ENCODE measurements at places on chromosomes 5 and 9.
A peak's percentile ranks its signal among the peaks of the same experiment; 100 is the strongest.

GRCh38 chr5:117624201-117624600 lies 1049.6 kb upstream of the SEMA6A start:
- DNase-seq: no peak

- peak; percentile 6 for DNase-seq
These were observed 234.3 kb upstream of the ANKH start for GRCh38 chr5:15105799-15106393.

DNA sequence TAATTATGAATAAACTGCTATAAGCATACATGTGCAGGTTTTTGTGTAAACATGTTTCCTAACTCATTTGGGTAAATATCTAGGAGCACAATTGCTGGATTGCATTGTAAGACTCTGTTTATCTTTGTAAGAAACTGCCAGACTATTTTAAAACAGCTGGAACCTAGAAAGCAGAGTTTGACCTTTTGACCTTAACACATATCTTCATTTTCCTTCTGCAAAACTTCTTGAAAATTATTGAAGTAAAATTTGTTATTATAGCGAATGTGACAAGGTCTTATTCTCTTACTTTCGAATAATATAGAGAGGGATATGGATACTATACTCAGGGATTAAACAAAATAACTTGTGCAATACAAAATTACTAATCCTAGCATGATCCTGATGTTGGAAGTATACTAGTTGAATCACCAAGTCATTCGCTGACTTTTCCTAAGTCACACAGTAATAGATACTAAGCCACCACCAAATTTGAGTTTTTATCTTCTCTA lies 3.2 kb upstream of the ANXA1 start:
- DNase-seq: no peak

GRCh38 chr5:169450464-169450863 lies 133.1 kb upstream of the SPDL1 start:
- no peak for DNase-seq

GRCh38 chr5:151570058-151570457 lies 21.1 kb downstream of the FAT2 start:
- no peak for DNase-seq

GRCh38 chr9:76873056-76873792 lies 32.7 kb downstream of the PRUNE2 start:
- no peak for DNase-seq

- no peak for DNase-seq
These were observed 14.2 kb downstream of the SGTB start for GRCh38 chr5:65707663-65708062.

- DNase-seq: no peak
These were observed 159.4 kb upstream of the FST start for GRCh38 chr5:53321073-53321472.

GRCh38 chr9:84709056-84709455 lies 39.5 kb downstream of the NTRK2 start:
- DNase-seq: no peak

DNA sequence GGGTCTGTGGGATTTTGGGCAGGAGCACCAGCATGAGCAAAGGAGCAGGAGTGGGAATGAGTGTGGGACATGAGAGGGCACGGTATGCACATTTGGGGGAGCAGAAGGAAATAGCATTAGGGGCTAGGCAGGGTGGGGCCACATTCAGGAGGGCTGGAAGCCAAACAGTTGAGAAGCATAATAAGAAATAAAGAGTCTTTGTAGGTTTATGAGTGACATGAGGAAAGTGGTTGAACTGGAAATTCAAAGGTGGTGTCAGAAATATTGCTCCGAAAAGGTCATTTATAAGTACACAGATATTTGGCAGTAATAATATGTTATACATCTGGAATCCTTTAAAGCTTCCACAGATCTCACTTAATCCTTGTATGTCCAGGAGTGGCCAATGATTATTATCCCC lies 26.4 kb downstream of the ARHGEF28 start:
- no peak for DNase-seq

DNA sequence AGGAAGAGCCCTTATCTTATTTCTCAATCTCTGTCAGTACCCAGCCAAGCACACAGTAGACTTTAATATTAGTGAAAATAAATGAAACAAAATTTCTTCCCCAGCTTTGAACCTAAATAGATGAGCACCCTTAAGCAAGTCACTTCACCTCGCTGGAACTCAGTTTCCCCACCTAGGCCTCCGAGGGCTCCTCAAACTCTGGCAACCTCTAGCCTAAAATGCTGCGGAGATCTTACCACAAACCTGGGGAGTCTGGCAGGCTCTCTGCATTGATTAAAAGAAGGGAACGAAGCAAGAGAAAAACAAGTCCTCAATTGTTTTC lies 326 bp downstream of the RIGI start:
- no peak for DNase-seq

DNA sequence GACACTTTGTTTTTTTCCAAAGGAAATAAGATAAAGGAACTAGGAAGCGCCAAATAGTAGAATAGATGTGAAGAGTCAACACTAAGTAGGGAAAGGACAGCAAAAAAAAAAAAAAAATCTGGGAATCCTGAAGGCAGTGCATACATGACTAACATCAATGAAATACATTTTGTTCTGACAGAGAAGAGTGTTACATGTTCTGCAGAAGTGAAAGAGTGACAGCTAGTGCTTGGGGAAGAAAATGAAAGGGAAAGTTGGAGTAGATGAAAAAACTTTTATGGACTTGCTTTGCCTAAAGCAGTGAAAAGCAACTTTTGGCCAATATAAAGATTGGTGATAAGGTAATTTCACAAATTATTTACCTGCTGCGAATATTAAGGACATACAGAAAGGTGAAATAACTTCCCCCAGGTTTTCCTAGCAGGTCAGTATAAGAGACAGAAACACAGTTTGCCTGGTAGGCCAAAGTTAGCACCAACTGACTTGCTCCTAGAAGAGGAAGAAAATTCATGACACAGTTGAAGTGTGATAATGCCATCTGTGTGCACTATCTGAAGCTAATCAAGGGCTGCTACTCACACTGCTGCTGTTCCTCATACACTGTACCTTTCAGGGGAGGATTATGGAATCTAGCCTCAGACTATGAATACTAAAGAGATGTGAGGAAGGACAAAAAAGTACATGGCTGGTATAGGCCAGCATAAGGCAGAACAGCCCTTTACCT lies 38.6 kb downstream of the RANBP6 start:
- no peak for DNase-seq

DNA sequence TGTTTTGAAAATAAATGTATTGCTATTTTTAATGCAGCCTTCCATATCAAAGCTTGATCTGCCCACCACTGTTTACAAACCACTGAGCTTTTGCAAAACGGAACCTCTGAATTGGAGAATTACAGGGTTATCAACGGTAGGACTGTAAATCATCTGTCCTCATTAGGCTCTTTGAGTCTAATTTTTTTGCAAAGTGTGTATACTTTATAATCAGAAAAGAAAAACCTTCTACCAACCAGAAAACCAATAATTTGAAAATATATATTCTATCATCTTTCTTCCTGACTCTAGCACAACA lies 6.8 kb upstream of the SLC2A8 start:
- DNase-seq: no peak

- DNase-seq: no peak
These were observed 18.0 kb upstream of the DUSP1 start for GRCh38 chr5:172788771-172789686.

DNA sequence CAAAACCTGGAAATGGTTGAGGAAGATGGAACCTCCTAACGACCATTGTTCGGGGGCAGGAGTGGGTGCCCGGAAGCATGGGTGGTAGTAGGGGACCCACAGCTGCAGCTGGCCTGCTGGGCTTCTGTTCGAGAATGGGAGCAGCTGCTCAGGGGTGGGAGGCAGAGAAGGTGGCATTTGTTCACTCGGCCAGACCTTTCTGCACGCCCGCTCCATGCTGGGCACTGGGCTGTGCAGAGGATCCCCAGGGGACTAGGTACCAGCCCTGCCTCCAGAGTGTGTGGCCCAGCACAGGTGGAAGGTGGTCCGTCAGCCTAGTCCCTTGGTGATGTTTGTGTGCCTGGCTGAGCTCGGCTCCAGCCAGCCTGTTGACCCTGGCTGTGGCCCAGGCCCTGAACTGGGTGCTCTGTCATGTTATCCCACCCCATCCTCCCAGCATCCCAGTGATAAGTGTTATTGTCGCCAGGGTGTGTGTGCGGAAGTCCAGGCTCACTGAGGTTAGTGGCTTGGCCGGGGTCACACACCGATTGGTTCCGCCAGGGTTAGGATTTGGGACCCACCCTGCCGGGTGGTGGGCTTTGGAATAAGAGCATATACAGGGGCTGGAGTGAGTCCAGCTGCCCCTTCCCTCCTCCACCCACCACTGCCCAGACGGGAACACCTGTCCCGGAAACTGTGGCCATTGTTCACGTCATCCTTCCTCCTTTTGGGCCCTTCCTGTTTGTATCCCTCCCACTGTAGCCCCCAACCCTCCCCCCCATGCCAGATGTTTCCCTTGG lies 4.8 kb downstream of the N4BP3 start:
- no peak for DNase-seq

DNA sequence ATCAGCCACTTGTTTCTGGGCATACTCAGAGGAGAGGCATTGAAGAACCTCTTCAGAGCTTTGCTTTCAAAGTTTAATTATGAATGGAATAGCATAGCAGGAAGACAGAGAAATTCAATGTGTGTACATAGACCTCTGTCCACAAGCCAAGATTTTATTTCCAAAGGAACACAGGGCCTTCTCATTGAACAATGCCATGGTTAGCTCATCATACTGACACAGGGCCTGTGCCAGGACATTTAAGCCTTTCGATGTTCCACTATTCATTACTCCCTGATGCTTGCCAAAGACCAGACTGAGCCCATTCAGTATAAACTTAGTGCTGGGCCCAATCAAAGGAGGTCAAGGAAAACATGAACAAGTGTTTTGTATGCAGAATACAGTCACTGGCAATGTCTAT lies 280.8 kb downstream of the FBXL17 start:
- DNase-seq: no peak

DNA sequence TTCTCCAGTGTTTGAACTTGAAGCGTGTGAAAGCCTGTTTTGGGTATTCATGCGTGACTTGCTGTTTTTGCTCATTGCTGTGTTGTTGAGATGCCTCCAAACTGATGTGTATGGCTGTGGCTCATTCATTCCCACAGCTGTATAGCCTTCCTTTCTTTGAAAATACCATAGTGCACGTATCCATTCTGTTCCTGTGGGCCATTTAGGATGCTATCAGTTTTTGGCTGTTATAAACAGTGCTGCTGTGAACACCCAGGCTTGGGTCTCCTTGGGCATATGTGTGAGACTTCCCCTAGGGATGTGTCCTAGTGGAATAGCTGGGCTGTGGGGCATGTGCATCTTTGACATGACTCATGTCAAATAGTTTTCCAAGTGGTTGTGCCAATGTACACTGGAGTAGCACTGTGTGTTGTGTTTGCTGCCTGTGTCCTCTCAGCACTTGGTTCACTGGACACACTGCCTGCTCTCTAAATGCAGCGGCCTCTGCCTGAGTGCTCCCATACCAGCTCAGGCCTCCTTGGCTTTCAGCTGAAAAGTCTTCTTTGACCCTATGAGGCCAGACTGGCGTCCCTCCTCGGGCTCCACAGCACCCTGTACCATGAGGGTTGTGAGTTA lies 102.6 kb upstream of the TBC1D2 start:
- DNase-seq: no peak

- no peak for DNase-seq
These were observed 149.5 kb upstream of the LHFPL2 start for GRCh38 chr5:78797936-78798672.

DNA sequence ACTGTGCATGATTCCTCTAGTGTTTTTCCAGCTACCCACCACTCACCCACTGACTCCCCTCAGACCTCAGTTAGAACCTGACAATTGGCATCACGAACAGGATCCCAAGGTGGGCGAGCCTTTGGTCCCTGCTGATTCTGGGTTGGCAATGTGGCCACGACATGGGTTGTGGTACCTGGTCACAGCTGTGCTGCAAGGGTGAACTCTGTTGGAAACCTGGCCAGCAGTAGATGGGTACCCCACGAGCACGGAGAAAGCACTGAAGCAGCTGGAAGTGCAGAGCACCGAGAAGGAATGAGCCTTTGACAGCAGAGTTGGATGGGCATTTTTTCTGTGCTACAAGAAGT lies 180.1 kb downstream of the PDE4D start:
- DNase-seq: no peak

DNA sequence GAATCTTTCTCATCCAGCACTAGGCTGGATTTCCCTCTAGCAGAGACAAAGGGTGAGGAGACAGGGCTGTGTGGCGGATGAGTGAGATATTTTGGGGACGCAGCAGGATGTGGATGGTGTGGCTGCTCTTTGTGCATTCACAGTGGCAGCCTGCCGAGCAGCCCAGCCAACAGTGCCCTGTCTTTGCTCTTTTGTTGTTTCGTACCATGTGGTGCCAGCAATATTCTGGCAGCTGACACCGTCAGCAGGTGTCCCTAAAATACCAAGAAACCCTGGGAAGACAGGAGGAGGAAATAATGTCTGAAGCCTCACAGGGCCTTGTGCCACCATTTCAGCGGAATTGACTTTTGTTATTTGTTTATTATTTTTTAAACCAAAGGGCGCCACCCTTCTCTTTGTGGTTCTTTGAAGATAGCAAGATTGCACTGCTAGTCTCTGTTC lies 141.4 kb downstream of the CCDC192 start:
- no peak for DNase-seq

DNA sequence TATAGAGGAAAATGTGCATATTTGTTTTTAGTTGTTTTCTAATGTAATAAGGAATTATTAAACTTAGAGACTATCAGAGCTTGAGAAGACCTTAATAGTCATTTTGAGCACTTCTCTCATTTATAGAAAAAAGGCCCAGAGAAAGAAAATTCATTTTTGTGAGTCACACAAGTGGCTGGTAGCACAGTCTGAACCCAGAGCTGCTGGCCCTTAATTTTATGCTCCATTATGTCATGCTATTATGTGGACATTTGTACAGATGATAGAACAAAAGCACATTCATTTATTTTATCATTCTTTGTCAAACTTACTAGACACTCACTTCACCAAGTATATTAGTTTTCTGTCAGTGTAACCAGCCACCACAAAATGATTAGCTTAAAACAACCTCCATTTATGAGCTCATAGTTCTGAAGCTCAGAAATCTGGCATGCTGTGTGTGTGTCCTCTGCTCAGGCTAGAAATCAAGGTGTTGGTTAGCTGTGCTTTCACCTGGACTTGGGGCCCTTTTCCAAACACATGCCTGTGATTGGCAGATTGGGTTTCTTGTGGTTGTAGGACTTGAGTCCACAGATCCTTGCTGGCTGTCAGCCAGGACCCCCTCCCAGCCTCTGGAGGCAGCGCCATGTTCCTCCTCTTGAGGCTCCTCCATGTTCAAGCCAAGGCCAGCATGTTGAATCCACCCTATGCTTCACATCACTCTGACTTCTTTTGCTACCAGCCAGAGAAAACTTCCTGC lies 188.9 kb downstream of the ARHGAP26 start:
- no peak for DNase-seq

- DNase-seq: no peak
These were observed 38.7 kb downstream of the LURAP1L start for GRCh38 chr9:12813533-12813932.

- no peak for DNase-seq
These were observed 299.0 kb downstream of the FBXL7 start for GRCh38 chr5:15799014-15799413.

- DNase-seq: no peak
These were observed 66.6 kb downstream of the NTRK2 start for GRCh38 chr9:84736081-84736480.

Measured in activated T-helper 1 cell treated with anti-CD3 and anti-CD28 coated beads, Interleukin-12 subunit alpha, Interleukin-12 subunit beta, Interleukin-2, Interleukin-4 antibody, amounts not matched to agents 30 ng/mL and 10 ng/mL and 1 ng/mL, durations not matched to agents 14 hours and 24 hours and 36 hours (primary cell).